Fibroblast of lung (primary cell): ENCODE measurements at places on chromosomes 12 and 14. TPM values are rescaled to one million over a fixed set of nuclear protein-coding genes. Genes with fewer than 3 reads are reported as not detected.
A peak's percentile ranks its signal among the peaks of the same experiment; 100 is the strongest.

DNA sequence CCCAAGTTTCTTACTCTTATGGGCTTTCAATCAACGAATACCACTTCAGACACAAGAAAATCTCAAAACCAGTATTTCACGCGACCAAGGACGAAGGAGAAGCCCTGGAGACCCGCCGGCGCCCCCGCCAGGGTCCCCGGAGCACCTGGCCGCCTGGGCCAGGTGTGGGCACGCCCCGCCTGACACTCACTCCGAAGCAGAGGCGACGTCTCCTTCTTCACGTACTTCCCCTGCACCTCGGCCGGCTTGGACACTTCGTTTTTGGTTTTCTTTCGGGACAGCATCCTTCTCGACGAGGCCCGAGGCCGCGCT is 466 bp downstream of the SAV1 start:
- DNase-seq, result no peak

GRCh38 chr14:68874746-68875155 is 81.9 kb upstream of the ZFP36L1 start:
- DNase-seq, result peak; percentile 28

DNA sequence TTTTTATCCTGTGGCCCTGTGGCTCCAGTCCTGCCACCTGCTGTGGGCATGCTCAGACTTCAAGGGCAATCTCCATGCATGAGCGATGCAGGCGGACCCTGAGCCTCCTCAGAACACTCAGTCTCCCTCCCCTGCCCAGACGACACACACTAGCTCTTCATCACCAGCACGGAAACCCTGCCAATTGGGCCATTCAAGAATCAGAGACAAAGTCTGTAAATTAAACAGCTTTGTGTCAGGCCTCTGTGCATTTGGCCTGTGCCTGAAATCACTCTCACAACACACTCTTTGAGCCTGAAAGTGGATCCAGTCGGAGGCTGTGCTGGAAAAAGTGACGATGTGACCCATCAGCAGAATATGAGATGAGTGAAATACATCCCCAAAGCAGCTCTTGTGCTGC is 12.5 kb downstream of the POU6F1 start:
- no peak for DNase-seq

- no peak for DNase-seq
Measured at GRCh38 chr12:26732005-26732908, 100.7 kb downstream of the ITPR2 start.

GRCh38 chr12:124913474-124914391 is 717 bp downstream of the UBC start:
- DNase-seq, result peak; percentile 68

DNA sequence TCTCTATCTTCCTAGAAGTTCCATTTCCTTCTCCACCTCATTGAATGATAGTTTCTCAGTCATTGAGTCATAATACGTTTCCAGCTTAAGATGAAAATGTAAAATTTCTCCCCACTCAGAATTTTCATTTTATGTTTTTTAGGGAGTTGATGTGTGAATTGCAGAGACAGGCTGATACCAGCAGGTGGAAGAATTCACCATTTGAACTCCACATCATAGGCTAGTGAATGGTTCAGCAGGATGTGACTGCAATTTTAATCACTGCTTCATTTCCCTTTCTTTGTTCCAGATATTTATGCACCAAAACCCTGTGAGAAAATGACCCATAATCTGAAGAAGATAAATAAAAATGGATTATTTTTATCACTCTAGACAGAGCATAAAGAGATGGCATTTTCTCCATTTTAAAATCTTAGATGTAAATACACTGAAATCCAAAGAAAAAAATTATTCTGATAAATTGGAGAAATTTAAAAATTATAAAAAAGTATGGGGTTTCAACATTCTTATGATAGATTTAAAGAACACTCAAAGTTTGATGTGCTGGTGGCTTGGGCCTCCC is 10.6 kb upstream of the PYGL start:
- DNase-seq, result peak; percentile 77

DNA sequence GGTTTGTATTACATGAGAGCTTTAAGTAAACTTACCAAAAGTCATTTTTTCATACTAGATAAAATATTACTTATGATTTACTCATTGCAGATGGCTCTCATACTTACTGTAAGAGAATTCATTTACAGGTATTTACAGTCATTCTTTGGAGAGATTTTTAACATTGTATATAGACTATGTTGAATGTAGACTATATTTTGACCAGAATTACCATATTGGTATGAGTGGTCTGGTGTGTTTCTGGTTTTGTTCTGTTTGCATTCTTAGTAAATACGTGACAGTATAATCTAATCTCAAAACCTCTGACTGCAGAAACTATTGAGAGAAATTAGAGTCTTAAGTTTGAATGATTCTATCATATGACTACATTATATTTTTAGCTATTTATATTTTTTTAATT is 91.1 kb downstream of the USP15 start:
- DNase-seq, result no peak

- no peak for DNase-seq
Measured at GRCh38 chr12:27282754-27283153, 38.7 kb downstream of the STK38L start.

DNA sequence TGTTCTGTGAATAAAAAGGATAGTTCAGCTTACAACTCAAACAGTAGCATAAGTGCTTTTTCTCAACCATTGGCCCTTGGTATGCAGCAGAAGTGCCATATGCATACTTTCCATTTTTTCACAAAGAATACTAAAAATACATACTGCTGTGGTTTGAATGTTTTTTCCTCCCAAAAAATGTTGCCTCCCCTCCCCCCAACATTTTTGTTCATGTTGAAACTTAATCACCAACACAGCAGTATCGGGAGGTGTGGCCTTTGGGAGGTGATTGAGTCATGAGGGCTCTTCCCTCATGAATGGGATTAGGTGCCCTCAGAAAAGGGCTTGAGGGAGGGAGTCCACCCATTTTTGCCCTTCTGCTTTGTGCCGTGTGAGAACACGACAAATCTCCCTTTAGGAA is 198.6 kb downstream of the ESR2 start:
- DNase-seq, result peak; percentile 67

DNA sequence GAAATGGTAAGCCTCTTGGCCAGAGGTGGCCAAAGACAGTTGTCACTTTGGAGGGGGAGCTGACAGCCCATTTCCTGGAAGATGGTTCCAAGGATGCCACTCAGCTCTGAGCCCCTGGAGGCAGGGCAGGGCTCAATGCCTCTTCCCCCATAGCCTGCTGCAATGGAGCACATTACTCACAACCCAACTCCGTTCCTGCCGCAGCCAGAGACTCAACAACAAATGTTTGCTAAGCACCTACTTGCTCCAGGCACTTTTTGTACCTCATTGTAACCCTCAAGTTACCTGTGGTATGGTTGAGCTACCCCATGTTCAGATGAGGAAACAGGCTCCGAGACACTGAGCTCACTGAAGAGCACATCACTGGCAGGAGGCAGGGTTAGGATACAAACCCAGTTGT is 19.5 kb downstream of the IRF2BPL start:
- no peak for DNase-seq

DNA sequence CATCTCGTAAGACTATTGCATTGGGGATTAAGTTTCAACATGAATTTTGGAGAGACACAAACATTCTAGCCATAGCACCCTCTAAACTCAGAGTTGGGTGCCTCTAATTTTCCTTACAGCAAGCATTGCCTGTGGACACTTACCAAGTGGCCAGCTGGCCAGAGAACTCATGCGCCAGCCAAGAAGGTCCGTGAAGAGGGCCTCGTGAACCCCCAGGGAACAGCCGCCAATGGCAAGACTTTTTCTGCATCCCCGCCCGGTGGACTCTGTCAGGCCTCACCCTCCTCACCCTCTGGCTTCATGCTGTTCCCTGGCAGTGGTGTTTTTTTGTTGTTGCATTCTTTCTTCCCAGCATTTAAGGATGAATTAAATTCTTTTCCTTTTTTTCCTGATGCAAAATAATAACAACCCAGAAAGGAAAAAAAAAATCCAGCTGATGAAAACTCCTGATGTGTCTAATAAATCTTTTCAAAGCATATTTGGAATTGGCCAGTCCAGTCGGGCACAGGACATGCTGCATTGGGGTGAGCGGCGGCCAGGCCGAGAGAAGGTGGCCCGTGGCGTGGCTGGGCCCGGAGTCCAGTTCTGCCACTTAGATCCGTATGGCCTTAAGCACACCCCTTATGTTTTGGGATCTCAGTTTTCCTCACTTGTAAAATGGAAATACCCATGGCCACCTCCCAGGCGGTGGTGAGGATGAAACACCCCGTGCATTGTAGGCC is 191.9 kb upstream of the DIO3 start:
- DNase-seq, result peak; percentile 5

DNA sequence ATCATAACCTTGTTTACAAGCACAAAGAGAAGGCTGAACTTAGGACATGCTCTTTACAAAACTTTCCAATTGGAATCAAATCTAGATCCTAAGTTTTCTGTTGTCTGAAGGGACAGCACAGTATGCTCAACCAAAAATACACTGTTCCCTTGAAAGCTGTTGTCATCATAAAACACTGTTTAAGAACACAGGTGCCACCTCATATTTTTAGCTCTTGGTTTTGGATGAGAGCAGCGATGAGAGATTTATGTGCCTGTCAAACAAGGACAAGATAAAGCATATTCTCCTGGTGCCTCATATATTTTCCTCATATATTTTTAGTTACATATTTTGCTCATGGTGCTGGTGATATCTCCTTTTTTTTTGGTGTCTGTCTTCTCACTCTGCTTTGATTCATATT is 788.4 kb downstream of the AACS start:
- DNase-seq, result no peak

GRCh38 chr12:104775731-104776231 is 182.3 kb downstream of the SLC41A2 start:
- DNase-seq, result no peak

- DNase-seq, result peak; percentile 36
Measured at GRCh38 chr12:117125272-117125613, 26.0 kb upstream of the TESC start.

DCAF5 gene
- 10.3 and 16.8 TPM in 2 replicates for total RNA-seq

SPTB gene
- total RNA-seq, result under 0.01 TPM in 1 of 2 replicates, not detected in the other

ART4 gene
- not detected in 2 replicates for total RNA-seq

PLBD1 gene
- 5.1 and 5.4 TPM in 2 replicates for total RNA-seq

SPPL3 gene
- total RNA-seq, result 5.1 and 7.1 TPM in 2 replicates

CIT gene
- 4.6 and 25.4 TPM in 2 replicates for total RNA-seq

TSPAN19 gene
- not detected in 2 replicates for total RNA-seq

TMEM30B gene
- total RNA-seq, result 0.51 and 0.83 TPM in 2 replicates

GUCY2C gene
- total RNA-seq, result not detected in 2 replicates

HVCN1 gene
- total RNA-seq, result 5.9 and 7.4 TPM in 2 replicates

INSM2 gene
- total RNA-seq, result not detected in 2 replicates

FBLN5 gene
- total RNA-seq, result 13.4 and 33.4 TPM in 2 replicates

KSR2 gene
- not detected in 2 replicates for total RNA-seq

PDE3A gene
- 0.17 and 0.26 TPM in 2 replicates for total RNA-seq

SPRYD3 gene
- 13.9 and 18.2 TPM in 2 replicates for total RNA-seq

AGAP2 gene
- total RNA-seq, result under 0.01 and 0.17 TPM in 2 replicates

SYNJ2BP gene
- total RNA-seq, result 14.4 and 15.4 TPM in 2 replicates
